Natural killer cell (primary cell): ENCODE measurements at places on chromosomes 12 and 14.

GRCh38 chr12:131530422-131530821 lies 180.5 kb upstream of the SFSWAP start:
- DNase-seq, result no peak

DNA sequence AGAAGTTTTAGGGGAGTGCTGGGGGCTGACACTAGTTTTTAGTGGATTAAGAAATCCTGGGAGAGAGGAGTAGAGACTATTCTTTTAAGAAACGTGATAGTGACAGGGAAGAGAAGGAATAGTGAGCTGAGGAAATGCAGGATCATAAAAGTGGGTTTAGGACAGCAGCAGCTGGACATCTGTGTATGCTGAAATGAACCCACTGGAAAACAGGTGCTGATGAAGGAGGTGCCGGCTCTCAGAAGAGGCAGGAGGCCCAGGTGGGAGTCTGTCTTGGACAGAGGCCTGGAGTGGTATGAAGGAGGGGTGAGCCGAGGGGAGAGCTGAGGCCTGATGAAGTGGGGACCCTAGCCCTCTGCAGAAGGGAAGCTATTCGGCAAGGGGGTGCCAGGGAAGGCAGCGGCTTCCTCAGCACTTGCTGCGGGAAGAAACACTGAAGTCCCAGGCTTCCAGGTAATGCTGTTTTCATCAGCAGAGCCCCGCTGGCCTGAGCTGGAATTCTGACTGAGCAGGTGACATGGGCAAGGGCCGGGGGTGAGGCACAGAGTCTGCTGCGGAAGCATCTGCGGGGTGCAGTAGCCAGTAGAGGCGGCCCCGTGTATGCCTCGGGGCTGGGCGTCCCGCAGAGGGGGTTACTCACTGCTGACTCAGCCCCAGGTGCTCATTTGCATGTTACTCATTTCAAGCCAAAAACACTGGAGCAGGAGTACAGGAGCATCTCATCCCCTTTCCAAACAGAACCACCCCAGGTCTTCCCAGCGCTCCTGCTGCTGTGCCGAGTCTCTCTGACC lies 89.7 kb downstream of the TMCC3 start:
- DNase-seq, result no peak

DNA sequence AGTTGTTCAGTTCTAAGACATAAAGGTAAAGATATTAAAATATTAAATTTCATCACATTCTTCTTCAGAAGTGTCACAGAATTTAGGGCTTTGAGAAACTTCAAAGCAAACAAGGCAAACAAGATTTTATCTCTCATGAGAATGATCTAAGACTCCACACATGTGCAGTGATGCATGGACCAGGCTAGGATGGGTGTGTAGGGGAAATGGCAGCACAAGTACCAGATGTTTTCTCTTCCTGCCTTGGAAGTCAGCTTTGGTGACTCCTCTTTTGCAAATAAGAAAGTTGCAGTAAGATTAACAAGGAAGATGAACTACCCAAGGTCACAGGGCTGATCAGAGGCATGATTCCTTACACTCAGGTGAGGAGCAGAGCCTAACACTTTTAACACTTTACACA lies 163.8 kb upstream of the LMNTD1 start:
- no peak for DNase-seq

DNA sequence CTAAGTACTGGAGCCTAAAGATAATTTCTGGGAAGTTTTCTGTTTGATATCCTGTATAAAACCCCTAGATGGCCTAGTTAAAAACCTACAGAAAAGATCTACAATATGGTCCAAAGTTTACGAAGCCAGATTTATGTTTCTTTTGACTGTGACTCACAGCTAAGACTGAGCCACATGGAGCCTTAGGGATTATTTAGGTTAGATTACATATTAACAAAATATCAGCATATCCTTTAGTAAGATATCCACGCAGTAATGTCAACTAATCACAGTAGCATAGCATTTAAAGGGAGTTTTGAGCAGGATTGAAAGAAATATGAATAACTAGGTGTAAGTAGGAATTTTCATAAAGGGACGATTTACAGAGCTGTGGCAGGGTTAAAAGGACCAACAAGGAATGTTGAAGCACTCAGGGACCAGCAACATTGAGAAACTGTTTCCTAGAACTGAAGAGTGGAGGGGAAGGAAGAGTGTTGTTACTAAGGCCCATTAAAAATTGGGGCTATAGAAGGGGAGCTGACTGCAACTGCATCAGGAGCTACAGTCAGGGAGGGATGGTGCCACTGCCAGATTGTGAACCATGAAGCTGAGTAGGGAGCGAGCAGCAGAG lies 155.5 kb downstream of the DACT1 start:
- no peak for DNase-seq

- no peak for DNase-seq
Observed at GRCh38 chr12:103698752-103699560, 111.9 kb downstream of the STAB2 start.

GRCh38 chr14:65832431-65833266 lies 420.1 kb downstream of the FUT8 start:
- DNase-seq, result no peak

DNA sequence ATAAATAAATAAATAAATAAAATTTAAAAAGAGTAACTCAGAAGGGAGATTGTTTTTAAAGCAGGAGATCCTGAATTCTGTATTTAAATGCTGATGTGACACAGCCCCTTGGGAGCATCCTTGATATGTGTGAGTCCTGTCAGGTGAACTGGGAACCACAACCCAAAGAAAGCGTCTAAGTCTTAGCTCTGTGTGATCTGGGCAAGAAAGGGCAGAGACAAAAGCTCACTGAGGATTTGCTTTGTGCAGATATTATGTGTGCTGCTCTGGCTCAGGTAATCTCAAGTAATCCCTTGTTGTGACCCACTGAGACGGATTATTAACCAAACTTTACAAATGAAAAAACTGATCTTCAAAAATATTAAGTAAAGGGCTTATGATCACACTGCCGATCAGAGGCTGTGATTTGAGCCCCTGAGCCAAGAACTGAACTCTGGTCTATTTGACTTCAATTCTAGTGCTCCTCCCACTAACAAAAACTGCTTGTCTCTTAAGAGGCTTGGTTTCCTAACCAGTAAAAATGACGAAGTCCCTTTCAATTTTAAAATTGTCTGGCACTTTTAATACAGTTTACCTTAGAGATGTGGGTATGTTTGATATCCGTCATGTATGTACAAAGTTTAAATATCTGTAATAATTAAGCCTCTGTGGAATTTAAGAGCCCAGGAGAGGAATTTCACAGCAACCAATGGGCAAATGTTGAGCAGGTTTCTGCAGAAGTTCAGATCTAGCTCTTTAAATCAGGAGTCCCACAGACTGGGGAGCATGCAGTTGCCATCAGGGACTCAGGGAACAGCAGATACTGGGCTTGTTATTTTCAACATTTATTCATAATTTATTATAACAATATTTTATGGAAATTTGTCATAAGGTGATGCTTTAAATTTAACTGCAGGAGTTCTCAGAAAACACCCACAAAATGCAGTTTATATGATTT lies 46.1 kb downstream of the CPM start:
- DNase-seq, result no peak

GRCh38 chr12:524167-524951 lies 64.6 kb downstream of the B4GALNT3 start:
- no peak for DNase-seq
